Kidney epithelial cell (primary cell): ENCODE measurements at places on chromosomes 2 and 18.

- DNase-seq = no peak
These were observed 652.0 kb downstream of the PLCL1 start for GRCh38 chr2:198456418-198456817.

- peak; percentile 21 for DNase-seq
These were observed 436.2 kb downstream of the SUCLG1 start for GRCh38 chr2:84022810-84023431.

- no peak for DNase-seq
These were observed 32.8 kb downstream of the FAM124B start for GRCh38 chr2:224369028-224369632.

- no peak for DNase-seq
These were observed 253.8 kb downstream of the CYRIA start for GRCh38 chr2:16411788-16412187.

DNA sequence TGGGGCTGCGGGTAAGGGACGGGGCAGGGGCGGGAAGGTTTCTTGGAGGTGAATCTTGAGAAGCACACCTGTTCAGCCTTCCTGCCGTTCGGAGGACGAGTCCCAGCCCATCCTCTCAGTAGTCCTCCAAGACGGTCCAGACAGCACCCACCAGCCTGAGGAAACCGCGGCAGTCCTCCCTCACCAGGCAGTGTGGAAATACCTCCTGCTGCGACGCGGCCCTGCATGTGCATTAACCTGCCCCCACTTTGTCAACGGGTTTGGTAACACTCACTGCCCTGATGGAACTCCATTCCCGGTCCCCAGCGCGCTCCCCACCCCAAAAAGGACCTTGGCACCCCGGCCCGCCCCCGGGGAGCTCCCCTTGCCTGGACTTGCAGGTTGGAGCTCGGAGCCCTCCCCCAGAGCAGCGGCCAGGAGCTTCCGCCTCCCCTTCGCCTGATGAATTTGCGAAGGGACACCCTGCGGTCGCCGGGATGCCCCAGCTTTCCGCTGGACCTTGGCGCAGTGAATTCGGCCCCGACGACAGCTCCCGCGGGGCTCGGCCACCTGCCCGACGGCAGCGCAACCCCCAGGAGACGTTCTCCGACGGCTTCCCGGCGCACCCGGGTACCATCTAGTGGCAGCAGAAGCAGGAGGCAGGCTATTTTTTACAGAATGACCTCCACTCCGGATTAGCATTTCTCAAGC, 31.5 kb downstream of the ACVR1C start:
- DNase-seq = no peak

DNA sequence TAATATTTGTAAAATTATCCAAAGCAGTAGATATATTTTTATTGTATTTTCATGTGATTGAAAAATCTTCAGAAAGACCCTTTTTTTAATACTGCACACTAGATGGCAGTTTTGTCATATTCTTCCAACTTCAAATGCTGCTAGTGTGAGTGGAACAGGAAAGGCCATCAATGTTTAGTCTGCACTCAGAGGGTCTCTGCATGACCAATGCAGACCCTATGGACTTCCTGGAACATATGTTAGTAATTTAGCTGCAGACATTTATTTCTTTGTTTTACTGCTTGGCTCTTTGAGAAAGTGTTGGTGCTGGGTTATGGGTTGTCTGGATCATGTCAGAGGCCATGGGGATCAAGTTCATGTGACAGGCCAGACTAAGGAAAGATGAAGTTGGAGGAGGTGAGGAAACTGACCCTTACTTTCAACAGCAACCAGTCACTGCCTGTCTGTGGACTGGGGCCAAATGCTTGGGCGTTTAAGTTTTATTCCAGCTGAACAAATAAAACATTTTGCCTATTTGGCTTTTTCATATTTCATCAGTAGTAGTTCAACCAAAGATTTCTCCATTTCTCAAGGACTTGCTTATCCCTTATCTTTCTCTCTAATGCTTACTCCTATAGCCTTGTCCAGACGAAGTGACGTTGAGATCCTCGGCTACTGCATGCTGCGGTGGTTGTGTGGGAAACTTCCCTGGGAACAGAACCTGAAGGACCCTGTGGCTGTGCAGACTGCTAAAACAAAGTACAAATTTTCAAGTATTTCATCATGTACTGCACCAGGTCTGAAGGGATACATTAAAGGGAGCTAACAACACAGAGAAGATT, 84.8 kb downstream of the VRK2 start:
- DNase-seq = no peak

DNA sequence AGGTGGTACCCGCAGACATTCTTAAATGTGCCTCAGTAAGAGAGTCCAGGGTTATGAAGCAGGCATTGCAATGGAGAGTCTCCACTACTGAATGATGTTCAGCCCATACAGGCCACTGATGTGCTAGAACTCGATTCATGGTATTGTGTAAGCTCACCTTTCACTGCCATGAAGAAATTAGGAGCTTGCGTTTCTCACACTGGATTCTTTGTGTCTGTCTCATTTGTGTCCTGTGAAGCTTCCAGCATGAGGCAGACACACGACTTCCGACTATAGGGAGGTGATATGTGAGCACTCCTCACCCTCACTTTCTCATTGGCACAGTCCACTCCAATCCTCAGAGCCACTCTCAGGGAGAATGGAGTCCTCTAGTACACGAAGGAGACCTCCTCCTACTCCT, 677.4 kb upstream of the RAB6C start:
- DNase-seq = no peak

DNA sequence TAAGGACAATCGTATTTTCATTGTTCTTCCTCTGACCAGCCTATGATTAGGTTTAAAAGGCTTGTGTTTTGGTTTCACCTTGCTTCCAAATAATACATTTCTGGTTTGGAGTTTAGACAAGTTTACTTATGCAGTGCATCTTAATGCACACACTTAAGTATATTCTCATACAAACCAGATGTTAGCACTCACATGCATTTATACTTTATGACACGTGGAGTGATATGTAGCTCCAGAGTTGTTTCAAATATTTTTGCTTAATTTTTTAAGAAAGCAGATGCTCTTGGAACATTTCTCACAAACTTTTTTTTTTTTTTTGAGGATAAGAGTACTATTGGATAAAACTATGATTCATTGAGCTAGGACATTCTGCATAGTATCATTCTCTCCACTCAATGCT, 109.9 kb downstream of the PDE1A start:
- DNase-seq = no peak

DNA sequence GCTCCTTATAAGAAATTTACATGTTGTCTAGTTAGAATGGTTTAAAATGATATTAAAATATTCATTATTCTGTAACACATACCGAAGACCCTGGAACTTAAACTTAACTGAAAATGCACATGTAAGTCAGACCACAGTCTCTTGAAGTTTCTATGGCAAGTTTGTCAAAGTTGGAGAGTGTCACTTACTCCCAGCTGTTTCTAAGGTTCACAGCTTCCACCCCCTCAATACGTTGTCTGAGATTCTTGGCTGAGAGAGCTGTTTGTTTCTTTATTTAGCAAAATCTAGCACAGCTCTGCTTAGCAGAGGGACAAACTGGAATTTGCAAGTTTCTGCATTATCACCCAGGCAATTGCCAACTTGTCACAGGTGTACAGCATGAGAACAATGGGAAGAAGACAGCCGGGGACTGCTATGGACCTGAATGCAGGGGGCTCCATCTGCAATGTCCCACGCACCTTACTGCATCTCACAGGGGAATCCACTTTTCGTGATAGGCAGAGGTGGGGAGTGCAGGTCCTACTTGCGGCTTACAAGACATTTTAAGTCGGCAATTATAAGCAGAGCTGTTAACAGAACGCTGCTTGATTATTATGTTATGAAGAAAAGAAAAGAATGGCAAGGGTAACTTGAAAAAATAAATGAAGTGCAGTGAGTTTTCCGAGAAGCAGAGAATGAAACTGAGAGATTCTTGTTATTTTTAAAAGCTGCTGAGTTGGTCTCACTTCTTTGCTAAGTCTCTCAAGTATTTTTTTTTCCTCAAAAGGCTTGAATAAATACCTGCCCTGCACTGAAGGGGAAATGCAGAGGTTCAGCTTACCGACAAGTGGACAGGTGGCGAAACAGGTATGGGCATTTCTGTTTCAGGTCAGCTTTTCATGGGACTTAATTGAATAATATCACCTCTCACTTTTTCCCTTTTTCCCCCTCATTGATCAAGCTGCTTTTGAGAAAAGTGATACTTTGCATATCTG, 1072.1 kb upstream of the FANCL start:
- DNase-seq = no peak

DNA sequence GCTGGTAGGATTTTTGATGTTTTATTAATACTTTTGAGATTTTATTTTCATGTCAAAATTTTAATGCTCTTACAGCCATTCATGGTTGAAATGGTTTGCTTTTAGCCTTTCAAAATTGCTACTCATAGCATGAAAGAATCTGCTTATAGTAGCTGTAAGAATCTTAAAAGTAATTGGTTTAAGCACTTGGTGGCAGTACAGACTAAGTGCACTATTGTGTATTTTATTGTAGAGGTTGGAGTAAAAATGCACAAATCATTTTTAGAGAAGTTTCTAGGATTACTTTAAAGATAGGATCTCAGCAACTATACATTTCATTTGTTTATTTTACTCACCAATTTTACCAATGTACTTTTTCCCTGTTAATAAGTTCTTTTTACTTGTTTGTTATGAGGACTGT, 205.8 kb downstream of the SPAG16 start:
- DNase-seq = no peak

- DNase-seq = no peak
These were observed 70.8 kb downstream of the QPCT start for GRCh38 chr2:37415128-37415820.

DNA sequence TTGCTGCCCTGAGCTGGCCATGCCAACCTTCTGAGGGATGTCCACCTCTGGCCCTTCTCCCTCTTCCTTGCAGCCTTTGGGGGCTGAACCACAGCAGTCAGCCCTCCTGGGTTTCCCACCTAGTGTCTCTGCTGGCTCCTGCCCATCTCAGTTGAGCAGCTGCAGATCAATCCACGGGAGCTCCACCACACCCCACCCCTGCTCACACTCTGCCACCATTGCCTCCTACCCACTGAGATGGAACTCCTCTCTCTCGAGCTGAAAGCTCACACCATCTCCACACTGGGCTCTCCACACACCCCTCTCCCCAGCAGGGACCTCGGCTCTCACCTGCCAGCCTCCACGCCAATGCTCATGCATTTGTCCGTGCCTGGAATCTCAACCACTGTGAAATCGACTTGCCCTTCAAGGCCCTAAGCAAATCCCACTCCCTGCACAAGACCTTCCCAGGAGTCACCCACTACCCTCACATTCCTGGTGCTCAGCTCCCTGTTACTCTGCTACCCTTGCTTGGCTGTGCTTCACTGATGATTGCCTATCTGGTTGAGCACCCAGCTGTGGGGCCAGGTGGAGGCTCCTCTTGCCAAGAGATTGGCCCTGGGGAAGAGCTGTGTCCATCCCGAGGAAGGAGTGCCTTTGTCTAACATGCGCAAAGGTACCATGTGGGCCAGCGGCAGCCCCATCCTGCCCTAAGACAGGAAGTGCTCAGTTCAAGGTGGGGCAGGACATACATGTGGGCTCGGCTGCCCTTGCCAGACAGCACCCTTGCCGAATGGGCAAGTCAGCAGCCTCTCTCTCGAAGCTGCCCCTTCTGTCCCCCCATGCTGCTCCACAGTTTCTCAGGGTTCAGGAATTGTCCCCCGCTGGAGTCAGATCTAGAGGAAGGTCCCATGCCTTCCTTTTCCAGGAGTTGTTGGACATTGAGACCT, 208.7 kb downstream of the CYP26B1 start:
- no peak for DNase-seq

GRCh38 chr2:154375579-154375931, 322.9 kb upstream of the KCNJ3 start:
- DNase-seq = peak; percentile 14

- no peak for DNase-seq
These were observed 25.2 kb upstream of the REL start for GRCh38 chr2:60855989-60856669.

DNA sequence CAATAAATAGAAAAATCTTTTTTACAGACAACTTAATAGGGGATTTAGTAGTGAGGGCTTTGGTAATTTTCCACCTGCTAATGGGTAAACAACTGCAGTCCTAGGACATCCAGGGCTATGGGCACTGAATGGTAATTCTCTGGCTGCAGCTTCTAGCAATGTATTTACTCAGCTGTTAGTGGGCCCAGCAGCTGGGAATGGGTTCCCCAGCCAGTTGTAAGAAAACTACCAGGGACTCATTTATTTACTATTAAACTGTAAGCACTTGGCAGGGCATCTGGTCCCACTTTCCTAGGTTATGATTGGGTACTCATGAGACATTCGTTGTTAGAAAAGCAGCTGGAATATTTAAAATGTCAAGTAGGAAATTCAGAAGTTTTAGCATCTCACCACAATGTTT, 363.8 kb upstream of the TRIB2 start:
- no peak for DNase-seq

DNA sequence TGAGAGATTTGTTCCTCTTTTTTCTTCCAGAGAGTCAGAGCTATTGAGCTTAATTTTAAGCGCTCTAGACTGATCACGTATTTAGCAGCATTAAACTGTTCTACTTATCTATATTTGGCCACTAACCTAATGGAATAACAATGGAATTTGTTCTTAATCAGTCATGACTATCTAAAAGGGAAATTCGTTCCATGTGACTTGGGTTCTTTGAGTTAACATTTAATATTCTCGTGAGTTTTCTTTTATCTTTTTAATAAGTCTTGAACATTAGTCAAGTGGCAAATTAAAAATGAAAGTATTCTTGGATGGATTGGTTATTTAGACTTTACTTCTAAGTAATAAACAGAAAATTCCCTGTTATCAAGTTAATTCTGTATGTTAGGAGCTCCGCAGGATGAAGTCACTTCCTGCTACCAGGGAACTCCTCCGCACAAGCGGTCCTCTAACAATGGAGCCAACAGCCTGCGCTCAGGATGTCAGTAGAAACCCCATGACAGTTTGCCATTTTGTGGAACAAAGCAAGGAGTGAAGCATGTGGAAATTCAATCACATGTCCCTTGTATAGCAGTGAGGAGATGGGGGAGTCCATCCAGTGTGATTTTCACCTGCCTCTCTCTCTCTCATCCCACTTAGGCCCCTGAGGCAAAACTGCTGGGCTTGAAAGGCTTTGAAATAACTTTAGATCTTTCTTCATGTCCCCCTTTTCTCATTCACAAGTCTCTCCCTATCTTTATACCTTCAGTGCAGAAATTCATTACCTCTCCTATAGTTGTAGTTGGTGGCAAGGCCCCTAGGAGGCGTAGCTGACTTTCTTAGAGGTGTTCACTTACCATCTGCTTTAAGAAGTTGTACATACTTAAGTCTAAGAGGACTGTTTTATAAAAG, 138.1 kb downstream of the WDR7 start:
- no peak for DNase-seq

GRCh38 chr2:4130651-4131050, 427.3 kb downstream of the DCDC2C start:
- no peak for DNase-seq

GRCh38 chr2:26540961-26541360, 63.0 kb upstream of the OTOF start:
- DNase-seq = no peak

DNA sequence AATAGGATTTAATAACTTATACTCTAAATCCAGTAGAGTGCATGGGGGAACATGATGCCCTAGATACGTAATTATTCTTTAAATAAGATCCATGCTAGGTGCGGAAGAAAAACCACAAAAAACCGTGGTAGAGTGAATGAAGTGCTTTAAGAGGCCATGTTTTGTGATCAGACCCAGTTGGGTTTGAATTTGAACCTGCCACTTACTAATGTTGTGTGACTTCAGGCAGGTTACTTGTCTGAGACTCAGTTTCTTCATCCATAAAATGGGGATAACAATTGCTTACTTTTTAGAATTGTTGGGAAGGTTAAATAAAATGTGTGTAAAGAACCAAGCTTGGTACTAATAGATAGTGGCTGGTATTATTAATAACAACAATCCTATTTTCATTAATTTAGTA, 17.2 kb downstream of the MIB1 start:
- no peak for DNase-seq

- no peak for DNase-seq
These were observed 77.0 kb downstream of the KYNU start for GRCh38 chr2:142954493-142954892.
